Activated gamma-delta T cell (primary cell): ENCODE measurements at places on chromosomes 4 and X.

DNA sequence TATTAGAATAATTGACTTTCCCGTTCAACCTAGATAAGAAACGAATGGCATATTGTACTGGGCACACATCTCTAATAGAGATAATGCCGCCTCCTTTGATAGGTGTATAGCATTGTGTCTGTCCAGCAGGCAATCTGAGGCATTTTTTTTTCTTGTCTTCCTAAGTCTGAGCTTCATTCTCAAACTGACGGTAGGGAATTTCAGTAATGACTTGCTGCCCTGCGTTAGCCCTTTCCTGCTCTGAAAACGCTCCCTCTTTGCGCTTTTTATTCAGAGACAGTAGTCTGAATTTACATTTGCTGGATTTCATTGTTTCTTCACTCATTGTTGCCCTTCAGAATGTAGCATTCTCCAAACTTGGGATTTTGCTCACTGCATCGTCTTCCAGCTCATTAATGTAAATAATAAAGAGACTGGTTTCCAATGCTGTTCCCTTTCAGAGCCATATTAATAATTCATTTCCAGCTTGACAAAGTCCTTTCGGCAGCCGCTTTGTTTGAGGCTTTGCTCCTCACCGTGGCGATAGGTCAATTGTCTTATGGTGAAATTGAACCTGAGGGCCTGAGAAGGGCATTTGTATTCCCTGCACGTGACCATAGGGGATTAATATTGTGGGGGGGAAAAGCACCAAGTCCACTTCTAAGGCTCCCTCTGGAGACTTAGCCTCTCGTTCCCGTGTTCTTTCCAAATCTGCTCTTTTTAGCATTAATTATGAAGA, 412.1 kb downstream of the SMARCA1 start:
- DNase-seq = no peak

GRCh38 chr4:10977534-10977933, 293.0 kb upstream of the CLNK start:
- no peak for DNase-seq

- no peak for DNase-seq
These were observed 307.0 kb upstream of the CPEB2 start for GRCh38 chr4:14695095-14695845.

DNA sequence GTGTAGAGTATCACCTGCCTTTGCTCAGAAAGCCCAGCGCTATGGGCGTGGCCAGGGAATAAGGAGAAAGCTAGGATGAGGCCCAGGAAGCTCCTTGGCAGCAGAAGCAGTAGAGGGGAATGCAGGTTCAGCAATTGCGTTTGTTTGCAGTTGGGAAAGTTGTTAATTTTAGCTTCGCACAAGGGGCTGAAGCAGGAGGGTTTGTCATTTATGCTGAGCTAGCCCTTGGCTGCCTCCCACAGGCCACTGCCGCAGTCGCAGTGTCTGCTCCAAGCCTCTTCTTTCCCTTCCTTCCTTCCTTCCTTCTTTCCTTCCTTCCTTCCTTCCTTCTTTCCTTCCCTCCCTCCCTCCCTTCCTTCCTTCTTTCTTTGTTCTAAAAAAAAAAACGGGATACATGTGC, 21.5 kb downstream of the FRMPD3 start:
- DNase-seq = no peak

DNA sequence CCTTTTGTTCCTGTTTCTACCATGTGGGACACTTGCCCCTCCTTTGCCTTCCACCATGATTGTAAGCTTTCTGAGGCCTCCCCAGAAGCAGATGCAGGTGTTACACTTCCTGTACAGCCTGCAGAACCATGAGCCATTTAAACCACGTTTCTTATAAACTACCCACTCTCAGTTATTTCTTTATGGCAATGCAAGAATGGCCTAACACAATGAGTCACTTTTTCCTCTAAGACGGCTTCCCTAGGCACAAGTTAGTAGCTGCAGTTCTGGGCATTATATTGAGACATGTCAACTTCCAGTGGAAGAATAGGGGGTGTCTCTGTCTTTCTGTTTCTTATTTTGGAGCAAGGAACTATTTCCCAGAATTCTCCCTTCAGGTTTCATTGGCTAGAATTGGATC, 32.9 kb upstream of the DIPK2B start:
- no peak for DNase-seq

GRCh38 chrX:42754115-42754514, 23.8 kb downstream of the PPP1R2C start:
- DNase-seq = no peak

DNA sequence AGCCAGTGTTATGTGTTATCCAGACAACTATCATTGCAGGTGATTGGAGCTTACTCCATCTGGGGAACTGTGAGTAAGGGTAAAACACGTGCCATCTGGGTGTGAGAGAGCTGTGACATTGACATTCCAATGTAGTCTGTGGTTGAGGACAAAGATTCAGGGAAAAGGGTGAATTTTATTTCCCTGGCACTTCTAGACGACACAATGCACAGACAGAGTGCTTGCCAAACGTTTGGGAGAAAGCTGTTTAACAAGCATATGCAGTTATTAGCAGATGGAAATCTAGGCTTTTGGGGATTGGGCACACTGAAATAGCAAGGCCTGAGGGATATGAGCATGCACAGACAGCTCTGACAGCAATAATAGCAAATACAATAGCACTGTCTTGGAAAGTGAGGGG, 21.3 kb upstream of the CTSO start:
- no peak for DNase-seq

DNA sequence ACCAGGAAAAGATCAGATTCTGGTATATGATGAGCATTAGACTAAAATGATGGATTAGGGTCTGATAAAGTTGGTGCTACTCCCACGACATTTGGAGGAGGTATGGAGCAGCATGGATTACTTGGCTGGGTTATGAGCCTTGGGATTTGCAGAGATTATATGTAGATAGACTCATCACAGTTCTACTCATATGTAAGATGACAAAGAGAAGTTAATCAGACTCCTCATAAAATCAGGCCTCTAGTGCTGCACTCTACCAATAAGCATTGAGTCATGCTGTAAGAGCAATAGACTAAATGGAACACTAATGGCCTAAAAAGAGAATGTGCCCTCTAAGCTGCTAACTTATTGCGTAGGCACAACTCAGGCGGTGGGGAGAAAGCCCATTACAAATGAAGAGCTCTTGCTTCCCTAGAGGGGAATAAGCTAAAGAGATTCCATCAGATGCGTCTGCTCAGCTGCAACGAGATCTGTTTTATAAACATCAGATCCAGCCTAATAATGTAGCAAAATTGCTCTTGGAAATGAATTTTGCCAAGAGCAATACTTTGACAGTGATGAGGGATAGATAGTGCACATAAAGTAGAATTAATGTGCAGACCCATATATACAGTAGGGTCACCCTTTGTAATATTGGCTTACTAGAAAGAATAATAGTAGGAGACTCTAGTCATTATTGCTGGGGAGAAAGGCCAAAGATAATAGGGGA, 17.5 kb downstream of the LIAS start:
- DNase-seq = no peak

- no peak for DNase-seq
These were observed 149.2 kb upstream of the ANKRD50 start for GRCh38 chr4:124861761-124862160.

GRCh38 chr4:155569960-155570515, 96.6 kb upstream of the GUCY1A1 start:
- no peak for DNase-seq

DNA sequence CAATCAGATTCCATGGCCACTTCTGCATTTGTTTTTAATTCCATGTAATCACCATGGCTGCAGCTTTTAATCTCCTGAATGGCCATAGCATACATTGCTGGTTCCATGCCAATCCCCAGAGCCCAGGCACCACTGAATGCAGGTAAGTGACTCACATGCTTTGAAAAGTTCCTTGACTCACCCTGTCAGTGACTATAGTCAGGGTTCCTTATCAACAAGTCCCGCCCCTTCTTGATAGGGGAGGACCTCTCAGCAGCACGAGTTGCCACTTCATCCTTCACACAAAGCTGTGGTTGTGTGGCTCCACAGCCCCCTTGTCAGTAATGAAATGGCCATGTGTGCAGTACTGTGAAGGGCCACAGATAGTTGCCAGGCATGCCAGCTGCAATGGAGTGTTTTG, 516.6 kb downstream of the PPARGC1A start:
- no peak for DNase-seq

- no peak for DNase-seq
These were observed 29.7 kb upstream of the HPSE start for GRCh38 chr4:83364312-83364711.

- DNase-seq = no peak
These were observed 217.4 kb upstream of the FGF13 start for GRCh38 chrX:138928737-138929459.

DNA sequence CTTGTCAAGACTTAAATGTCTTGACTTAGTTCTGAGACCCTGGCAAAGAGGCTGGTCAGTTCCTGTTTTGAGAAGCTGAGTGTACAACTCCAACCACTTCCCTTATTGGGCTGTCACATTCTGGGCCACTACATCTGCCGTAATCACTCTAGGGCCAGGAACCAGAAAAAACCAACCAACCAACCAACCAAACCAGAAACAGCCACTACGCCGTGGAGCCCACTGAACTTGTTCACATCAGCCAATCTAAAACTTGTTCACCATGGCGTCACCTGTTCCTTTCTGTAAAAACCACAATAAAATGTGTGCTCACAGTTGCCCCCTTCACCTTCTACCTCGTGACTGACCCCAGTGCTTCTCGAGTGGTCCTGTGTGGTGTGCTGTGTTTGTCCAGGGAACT, 107.3 kb downstream of the JADE1 start:
- DNase-seq = no peak

- DNase-seq = no peak
These were observed 12.8 kb downstream of the MECP2 start for GRCh38 chrX:154084449-154085300.

- no peak for DNase-seq
These were observed 60.2 kb upstream of the PGAM4 start for GRCh38 chrX:78029663-78030062.

GRCh38 chr4:39559626-39560025, 32.4 kb upstream of the UGDH start:
- no peak for DNase-seq

- no peak for DNase-seq
These were observed 87.4 kb downstream of the ADGRA3 start for GRCh38 chr4:22428441-22428840.

DNA sequence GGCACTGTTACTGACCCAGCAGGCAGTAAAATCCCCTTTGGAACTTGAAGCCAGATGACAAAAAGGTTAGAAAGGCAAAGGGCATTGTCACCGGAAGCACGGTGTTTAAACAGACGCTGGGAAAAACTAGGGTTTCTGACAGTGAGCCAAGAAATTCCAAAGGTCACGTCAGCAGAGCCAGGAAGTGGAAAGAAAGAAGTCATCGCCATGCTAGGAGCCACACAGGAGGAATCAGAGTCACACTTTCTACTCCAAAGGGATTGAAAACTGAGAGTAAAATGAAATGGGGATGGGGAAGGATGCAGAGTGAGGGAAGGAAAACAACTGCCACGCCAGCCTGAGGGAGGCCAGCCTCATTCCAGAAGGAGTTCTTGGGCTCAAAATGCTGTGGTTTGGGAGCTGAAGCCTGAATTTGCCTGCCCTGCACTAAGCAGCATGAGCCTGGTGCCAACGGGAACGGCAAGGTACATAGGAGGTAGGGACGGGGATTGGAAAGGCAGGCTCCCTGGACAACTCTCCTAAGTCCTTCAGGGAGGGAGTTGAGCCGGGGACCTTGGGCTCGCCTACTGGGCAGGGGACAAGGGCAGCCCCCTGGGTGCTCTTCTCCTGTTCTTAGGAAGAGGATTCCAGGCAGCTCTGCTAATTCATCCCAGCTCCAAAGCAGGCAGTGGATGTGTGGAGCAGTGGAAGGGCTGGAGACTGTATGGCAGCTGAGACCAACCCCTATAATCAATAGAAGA, 66.8 kb downstream of the SOWAHB start:
- DNase-seq = no peak

GRCh38 chrX:112211459-112211858, 128.9 kb upstream of the TRPC5 start:
- no peak for DNase-seq

DNA sequence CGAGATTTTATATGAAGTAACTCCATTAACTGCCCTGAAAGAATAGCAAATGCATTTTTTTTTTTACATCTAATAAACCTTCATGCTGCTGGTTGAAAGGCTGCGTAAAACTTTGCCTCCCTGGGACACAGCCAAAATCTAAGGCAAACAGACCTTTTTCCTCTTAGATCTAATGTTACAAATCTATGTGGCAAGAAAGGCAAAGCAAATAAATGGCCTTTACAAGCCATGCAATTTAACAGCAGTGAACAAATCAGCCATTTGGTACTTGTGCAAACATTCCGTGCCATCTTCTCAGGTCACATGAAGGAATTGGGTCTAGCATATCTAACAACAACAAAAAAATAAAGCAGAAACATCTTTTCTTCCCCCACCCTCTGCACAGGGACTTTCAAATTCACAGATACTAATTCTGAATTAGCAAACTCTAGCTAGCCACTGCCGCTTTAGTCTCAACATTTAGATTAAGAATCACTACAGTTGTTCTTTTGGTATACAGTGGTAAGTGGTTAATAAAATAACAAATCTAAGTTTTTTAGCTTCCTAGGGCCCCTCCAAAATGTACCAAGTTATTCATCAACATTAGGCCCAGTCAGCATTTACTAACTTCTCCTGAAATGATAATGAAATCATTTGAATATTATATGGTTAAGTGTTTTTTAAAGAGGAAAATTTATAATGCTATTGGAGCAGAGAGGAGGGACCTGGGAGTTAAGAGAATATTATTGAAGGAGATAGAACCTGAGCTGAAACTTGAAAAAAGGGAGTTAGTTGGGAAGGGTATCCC, 593.8 kb downstream of the SMARCA1 start:
- no peak for DNase-seq

- no peak for DNase-seq
These were observed 306.9 kb upstream of the FGF13 start for GRCh38 chrX:139018436-139018835.

- DNase-seq = no peak
These were observed 173.8 kb upstream of the DCAF12L2 start for GRCh38 chrX:126339928-126340327.

DNA sequence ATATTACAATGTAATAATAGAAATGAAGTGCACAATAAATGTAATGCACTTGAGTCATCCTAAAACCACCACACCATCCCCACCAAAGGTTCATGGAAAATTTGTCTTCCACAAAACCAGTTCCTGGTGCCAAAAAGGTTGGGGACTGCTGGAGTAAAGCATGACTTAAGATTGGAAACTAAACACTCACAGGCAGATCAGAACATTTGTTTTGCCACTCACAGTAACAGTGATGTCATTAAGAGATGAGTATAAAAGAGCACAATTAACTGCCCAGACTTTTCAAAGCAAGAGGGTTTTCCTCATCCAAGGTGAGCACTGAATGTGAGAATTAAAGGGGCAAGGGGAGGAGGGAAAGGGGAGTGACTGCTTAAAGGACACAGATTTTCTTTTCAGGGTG, 35.6 kb downstream of the MAP7D3 start:
- no peak for DNase-seq

GRCh38 chr4:77028246-77028645, 47.5 kb downstream of the CCNI start:
- DNase-seq = no peak

DNA sequence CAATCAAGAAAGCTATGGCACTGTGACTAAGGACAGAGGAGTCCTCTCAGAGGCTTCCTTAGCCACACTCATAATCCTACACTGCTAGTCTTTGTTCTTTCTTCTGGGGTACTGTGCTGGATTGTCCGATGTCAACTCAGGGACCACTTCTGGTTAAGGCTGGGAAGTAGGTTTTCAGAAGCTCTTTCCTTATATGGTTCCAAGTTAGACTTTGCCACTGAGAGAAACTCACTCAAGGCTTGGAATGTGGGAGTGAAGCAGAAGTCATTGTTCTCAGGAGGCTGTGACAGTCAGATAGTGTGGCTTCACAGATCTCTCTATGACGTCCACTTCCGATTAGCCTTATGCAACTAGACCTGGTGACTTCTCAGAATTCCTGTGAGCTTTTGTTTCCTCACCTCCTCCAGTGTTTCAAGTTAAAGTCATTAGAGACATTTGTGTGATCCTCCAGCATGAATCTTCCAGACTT, 317.3 kb upstream of the F9 start:
- no peak for DNase-seq
